Testis (tissue), 5 donors: ENCODE measurements at places on chromosomes 7 and 10.

DNA sequence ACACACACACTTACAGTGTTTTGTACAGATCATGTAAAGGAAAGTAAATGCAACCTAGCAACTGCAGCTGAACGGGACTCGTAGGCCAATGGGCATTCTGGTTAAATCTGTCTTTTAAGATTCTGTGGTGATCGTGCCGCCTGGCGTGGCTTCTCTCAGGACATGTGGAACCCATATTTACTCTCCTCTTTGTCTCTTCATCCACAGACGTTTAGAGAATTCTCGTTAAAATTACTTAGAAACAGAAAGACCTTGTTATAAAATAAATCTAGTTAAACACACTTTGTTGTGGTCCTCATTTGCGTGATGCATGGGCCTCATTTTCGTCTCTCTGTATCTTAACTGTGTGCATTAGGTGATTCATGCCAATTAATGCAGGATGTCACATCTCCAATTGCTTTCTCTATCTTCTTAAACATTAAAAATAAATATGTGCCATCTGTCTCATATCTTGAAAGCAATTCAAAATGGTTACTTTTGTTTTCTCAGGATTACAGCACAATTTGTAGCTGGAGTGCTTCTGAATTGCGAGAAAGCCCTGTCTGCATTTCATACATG, 11.5 kb downstream of the KLF6 start:
- no peak for DNase-seq

GRCh38 chr10:85152496-85152895, 824.1 kb downstream of the CCSER2 start:
- DNase-seq = no peak

- no peak for DNase-seq
These were observed at the start of gene CUX1 for GRCh38 chr7:101817471-101818286. Gene CUX1, plus strand, starts transcription at chr7:101817626. Its CDS starts 14 bp downstream, at chr7:101817640.

DNA sequence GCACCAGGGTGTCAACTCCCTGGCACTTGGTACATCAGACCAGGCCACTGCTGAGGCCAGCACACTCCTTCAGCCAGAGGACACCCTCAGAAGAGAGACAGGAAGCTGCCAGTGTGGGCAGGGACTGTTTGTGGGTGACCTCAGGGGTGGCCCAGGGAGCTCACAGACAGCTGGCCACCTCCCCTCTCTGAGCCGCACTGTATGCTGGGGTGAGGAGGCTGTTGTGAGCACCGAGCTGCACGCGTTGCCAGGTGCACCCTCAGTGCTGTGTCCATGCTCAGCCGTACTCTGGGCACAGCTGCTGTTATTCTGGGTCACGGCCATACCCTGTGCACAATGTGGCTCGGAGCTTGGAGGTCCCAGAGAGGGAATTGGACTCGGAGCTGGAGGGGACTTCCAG, 61.5 kb upstream of the NANOS1 start:
- DNase-seq = no peak

GRCh38 chr7:82631998-82632397, 188.4 kb upstream of the CACNA2D1 start:
- no peak for DNase-seq

DNA sequence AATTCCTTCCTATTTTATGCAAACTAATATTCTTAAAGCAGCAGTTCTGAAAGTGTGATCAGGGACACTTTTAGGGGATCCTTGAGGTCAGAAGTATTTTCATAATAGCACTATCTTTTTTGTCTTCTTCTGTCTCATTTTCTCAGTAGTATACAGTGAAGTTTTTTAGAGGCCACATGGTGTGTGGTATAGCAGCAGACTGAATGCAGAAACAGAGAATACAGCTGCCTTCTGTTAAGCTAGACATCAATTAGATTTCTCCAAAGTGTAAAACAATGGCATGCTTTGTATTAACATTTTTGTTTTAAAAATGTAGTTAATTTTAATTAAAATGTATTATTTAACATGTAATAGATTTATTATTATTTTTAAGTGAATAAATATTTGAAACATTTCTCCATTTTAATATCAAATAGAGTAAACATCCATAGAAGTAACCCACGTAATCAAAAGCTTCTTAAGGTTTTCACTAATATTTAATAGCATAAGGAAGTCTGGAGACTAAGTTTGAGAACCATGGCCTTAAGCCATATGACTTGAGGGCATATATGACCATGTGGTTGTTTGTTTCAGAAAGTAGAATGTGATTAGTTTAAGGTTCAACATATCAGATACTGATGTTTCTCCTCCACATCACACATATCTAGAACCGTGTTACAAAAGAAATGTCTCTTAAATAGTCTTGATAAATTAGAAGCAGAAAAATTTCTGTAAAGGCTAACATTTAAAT, 94.0 kb downstream of the PRKG1 start:
- DNase-seq = no peak

DNA sequence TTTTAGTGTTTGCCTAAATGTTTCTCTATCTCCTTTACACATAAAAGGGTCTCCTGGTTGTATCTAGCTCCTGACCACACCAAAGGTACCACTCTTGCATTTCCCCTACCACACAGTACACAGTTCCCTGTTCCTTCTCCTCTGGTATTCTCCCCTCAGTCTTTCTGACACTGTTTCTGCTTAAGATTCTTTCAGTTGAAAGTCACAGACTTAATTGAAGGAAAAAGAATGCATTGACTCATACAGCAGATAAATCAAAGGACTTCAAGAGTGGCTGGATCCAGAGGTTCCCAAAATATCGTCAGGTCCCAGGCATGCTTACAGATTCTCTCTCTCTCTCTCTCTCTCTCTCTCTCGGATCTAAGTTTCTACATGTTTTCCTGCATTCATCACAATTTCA, 185.6 kb upstream of the LRGUK start:
- DNase-seq = no peak

DNA sequence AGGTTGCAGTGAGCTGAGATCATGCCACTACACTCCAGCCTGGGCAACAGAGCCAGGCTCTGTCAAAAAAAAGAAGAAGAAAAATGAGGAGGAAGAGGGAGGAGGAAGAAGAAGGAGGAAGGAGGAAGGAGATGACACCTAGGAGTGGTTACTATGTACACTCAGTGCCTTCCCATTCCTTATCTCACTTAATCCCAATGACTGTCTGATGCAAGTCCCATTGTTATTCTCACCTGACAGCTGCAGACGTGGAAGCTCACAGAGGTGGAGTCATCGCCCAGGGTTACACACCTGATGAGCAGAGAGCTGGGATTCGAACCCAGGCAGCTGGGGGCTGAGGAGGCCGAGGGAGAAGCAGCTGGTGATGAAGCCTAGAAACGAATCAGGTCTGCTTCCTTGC, 258.8 kb downstream of the SNX10 start:
- no peak for DNase-seq
